ENCODE measurements at places on chromosomes 2 and 18.

GRCh38 chr2:187403568-187404260 is 44.3 kb downstream of the CALCRL start:
- no peak for DNase-seq

DNA sequence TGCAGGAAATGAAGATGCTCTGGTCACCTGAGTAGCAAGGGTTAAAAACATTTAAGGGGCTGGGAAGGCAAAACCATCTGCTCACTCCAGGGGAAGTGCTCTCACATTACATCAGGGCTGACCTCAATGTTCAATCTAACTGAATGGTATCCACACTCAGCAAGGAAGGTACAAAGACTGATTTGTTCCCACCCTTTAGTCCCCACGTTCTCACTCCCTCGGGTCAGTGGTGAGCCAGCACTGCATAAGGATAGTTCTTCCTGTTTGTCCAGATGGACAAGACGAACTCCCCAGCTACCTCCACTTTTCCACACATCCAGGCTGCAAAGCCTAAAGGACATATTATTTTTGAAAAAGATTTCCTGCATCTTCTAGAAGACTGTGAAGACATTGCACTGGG is 126.6 kb upstream of the SLC14A2 start:
- DNase-seq: no peak

- no peak for DNase-seq
These were observed 9.4 kb upstream of the GPR55 start for GRCh38 chr2:230934231-230935129.

DNA sequence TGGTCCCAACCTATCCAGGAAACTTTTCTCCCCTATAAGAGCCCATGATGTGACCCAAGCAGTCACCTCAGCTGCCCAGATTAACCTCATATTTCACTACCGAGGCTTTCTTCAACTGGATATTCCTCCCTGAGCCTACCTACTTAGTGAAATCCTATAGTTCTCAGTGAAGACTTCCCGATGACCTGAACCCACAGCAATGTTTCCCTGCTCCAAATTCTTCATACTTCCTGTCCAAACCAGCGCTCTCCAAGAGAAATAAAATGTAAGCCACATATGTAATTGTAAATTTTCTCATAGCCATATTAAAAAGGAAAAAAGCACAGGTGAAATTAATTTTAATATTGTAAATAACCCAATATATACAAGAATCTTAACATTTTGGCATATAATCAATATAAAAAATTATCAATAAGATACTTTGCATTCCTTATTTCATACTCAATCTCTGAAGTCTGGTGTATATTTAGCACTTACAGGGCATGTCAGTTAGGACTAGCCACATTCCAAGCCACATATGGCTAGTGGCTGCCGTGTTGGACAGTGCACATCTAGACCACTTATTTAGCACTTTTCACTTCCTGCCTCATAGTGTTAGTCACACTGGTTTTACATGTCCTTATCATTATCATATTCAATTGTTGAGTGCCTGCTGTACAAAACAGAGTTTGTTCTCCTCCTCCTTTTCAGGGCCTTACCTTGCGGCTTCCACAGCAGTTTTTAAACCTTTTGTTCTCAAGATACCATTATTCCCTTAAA is 1.9 kb upstream of the STAT4 start:
- no peak for DNase-seq

DNA sequence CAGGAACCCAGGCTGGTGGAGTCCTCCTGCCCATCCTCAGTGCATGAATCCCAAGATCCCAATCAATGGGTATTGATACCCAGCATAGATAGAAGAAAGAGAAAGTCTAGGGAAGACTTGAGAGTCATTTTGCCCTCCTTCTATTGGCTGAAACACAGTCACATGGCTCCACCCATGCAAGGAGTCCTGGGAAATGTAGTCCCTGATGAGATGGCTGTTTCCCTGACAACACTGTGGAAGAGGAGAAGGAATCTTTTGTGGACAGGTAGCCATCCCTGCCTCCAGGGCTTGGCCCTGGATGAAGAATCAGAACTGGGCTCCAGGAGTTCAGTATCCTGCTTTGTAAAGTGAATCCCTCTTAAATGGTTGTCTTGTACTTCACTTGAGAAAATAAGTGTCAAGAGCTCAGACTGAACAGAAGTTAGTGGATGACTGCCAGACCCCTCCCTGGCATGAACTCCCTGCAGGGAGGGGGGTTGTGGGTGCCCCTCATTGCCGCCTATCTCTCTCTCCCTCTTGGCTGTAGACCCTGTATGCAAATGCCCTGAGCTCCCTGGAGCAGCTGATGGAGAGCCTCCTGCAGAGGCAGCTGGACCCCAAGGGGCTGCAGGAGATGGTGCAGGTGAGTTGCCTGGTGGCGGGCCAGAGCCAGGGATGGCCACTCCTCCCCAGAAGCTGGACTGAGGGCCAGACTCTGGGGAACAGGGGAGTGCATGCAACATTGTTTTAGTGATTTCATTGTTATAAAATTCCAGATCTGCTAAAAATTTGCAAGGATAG is 36.1 kb downstream of the MROH2A start:
- DNase-seq: no peak
